Cortex of kidney (tissue), 1 donor: ENCODE measurements at places on chromosomes 4 and X.

- DNase-seq = no peak
These were observed 929 bp downstream of the ZBTB33 start for GRCh38 chrX:120251471-120252011.

- DNase-seq = no peak
These were observed 73.9 kb upstream of the MAP9 start for GRCh38 chr4:155450676-155451075.

GRCh38 chr4:13876131-13876530 lies 248.6 kb upstream of the BOD1L1 start:
- no peak for DNase-seq

GRCh38 chr4:176464748-176465147 lies 145.0 kb downstream of the SPCS3 start:
- DNase-seq = no peak

- DNase-seq = no peak
These were observed 57.8 kb downstream of the DCLK2 start for GRCh38 chr4:150136036-150136435.

GRCh38 chr4:112312610-112313239 lies 15.6 kb downstream of the ALPK1 start:
- no peak for DNase-seq

DNA sequence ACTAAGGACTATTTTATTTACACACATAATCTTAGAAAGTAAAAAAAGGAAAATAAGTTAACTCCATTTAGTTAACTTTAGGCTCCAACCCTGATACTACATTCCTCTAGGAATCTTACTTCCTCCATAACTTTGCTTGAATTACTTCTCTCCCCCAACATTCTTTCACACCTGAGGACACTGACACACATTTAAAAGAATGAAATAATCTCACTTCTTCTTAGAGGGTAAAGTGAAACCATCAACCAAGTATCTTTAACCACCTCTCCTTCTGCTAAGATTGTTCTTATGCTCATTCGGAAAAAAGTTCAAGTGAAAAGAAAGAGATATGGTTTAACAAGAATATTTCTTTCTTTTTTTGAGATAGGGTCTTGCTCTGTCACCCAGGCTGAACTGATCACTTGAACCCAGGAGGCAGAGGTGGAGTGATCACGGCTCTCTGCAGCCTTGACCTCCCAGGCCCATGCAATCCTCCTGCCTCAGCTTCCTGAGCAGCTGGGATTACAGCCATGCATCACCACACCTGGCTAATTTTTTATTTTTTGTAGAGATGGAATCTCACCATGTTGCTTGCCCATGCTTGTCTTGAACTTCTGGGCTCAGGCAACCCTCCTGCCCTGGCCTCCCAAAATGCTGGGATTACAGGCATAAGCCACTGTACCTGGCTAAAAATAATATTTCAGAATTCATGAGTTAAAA lies 28.5 kb downstream of the SLC25A4 start:
- DNase-seq = no peak

DNA sequence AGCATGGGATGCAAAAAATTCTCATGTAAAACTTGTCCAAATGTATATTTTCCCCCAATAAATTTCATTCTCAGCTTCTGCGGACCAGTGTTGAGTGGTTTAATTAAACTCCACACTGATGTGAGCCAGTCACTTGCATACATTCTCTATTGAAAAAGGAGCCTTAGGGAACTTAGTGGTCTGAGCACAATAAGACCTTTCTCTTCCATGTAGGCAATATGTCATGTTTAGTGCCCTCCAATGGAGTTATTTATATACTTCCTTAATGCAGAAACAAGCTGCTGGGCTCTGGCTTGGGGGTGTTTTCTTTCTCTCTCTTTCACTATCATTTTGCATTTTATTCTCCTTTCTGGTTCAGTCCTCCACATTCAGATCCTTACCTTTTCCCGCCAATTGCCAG lies 196.9 kb downstream of the ANAPC10 start:
- no peak for DNase-seq

DNA sequence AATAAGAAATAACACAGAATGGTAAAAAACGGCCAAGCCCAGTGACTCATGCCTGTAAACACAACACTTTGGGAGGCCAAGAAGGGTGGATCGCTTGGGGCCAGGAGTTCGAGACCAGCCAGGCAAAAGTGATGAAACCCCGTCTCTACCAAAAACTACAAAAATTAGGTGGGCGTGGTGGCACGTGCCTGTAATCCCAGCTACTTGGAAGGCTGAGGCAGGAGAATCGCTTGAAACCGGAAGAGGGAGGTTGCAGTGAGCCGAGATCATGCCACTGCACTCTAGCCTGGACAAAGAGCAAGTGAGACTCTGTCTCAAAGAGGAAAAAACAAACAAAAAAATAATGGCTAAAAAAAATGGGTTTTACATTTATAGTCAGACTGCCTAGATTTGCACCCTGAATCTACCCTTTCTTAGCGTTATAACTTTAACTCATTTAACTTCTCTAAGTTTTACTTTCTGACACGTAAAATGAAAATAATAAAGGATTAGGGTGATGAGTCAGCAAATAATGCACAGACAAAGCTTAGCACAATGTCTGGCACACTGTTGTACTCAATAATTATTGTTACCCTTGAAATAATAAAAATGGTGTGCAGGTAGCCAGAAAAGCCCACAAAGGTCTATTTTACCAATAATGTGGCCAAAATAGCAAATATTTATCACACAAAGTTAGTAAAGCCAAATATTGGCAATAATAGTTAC lies 55.0 kb downstream of the ATP11C start:
- no peak for DNase-seq

- no peak for DNase-seq
These were observed 15.3 kb downstream of the ABCD1 start for GRCh38 chrX:153739754-153740486.

DNA sequence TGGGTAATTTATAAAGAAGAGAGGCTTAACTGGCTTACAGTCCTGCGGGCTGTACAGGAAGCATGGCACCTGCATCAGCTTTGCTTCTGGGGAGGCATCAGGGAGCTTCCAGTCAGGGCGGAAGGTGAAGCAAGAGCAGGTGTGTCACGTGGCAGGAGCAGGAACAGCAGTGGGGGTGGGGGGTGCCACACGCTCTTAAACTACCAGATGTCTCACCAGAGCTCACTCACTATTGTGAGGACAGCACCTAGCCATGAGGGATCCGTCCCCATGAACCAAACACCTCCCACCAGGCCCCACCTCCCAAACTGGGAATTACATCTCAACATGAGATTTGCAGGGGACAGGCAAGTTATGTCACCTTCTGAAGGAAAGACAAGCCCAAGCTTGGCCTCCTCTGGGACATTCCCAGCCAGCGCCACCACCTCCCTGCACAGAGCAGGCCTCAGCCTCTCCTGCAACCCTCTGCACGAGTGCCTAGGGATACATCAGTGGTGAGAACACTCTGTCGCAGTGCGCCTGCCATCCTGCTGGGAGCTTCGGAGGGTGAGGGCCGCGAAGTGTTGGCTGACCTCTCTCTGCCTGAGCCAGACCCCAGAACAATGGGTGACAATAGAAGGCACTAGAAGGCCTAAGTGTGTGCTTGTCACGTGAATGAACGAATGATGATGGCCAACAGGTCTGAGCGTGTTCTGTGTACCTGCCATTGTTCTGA lies 244.3 kb downstream of the EVC2 start:
- no peak for DNase-seq

- no peak for DNase-seq
These were observed 58.6 kb downstream of the TAB3 start for GRCh38 chrX:30830326-30830943.

GRCh38 chrX:68238568-68238967 lies 194.7 kb downstream of the OPHN1 start:
- DNase-seq = no peak

- no peak for DNase-seq
These were observed 20.2 kb upstream of the RASGEF1B start for GRCh38 chr4:81491943-81492342.

DNA sequence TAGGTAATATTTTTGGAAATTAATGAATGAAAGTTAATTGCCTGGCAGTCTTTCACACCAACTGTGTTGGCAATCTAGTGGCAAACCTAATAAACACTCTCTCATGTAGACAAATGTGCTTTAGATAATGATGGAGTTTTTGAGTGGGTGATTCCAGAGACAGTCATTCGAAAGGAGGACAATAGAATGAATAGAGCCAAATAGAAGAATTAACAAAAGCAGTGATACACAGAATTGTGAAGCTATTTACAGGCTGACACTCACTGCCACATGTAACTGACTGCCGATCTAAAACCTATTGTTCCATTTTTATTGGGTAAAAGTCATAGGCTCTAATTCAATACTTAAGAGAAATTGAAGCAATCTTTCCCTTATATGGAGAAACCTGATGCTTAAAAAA lies 338.5 kb downstream of the PCDH7 start:
- no peak for DNase-seq

- DNase-seq = no peak
These were observed 8.6 kb upstream of the ZNF157 start for GRCh38 chrX:47361538-47362511.

DNA sequence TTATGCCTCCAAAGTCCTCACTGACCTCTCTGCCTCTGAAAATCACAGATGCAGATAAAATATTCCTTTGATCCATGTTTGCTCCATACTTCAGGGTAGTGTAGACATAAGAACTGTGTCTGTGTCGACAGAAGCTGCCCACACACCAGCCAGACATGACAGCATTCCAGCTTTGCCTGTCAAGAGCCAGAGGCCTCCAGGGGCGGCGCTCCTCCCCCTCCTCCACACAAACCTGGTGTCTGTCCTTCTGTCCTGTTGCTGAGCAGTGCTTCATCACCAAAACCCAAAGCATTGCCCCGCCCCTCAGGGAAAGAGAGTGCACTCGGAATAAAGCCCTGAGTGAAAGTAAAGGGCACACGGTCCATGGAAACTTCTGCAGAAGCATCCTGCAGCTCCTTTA lies 379.4 kb downstream of the FBXW7 start:
- DNase-seq = no peak

GRCh38 chrX:100642290-100642689 lies 1.7 kb upstream of the SRPX2 start:
- DNase-seq = no peak

DNA sequence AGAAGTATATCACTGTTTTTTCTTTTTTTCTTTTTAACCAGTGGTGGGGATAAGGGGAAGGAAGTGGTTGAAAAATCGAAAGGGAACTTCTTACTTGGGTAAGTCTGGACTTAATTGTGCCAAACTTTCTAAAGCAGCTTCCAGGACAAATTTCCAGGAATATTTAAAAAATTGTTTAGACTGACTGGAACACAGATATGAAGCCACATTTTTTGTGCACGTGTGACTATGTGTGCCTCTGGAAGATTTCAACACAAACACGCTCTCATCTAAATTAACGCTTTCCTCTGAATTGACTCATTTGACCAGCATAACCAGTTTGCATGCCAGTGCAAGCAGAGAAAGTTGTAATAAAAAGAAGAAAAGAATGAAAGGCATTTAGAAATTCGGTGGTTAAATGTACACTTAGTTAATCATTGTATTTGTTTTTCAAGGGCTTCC lies 18.8 kb upstream of the YTHDC1 start:
- DNase-seq = no peak

- DNase-seq = no peak
These were observed 537.7 kb downstream of the TRAM1L1 start for GRCh38 chr4:116547632-116548031.

GRCh38 chr4:117577686-117578311 lies 456.5 kb upstream of the NDST3 start:
- DNase-seq = no peak

DNA sequence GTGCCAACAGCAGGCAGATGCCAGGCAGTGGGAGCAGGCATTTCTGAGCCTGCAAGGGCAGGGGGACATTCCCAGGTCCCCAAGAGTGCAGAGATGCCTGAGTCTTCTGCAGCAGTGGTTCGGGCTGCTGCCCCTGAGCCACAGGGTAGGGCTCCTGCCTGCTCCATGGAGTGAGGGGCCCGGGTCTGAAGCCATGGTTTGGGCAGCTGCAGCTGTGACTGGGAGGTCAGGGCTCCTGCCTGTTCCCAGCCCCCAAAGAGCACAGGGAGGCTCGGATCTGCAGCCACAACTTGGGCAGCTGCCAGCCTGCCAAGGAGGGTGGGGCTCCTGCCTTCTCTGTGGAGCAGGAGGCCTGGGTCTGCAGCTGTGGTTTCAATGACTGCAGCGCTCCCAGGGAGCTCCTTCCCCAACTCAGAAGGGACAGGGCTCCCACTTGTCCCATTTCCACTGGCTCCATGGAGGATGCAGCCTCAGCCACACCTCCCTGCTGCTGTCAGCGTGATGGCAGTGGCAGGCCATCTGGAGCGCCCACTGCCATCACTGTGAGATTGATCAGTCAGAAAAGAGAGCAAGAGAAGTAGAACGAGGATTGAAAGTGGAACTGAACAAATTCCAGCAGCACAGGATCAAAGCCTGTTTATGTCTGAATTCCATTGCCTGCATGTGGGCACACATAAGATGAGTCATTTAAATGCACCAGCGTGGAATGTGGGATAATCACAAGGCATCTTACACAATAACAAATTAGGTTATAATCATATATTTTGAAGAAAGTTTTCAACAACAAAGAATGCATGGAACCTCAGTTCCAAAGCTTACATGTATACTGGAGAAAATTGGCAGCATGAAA lies 93.1 kb upstream of the CXorf51A start:
- DNase-seq = peak; percentile 3

DNA sequence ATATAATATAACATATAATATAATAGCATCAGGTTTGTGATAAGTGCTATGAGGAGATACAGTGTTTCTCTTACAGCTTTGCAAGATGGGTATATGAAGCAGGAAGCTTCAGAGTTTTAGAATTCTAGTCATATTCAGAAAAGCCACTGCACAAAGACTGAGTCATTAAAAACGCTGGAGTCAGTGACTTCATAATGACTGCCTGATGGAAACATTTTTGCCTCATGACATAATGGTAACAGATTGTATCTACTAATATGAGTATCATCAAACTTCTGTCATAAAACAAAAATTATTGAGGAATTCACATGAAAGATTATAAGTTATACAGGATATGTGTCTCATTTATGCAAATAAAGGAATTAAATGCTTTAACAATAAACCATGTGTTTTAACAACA lies 46.8 kb downstream of the EPHA5 start:
- no peak for DNase-seq

DNA sequence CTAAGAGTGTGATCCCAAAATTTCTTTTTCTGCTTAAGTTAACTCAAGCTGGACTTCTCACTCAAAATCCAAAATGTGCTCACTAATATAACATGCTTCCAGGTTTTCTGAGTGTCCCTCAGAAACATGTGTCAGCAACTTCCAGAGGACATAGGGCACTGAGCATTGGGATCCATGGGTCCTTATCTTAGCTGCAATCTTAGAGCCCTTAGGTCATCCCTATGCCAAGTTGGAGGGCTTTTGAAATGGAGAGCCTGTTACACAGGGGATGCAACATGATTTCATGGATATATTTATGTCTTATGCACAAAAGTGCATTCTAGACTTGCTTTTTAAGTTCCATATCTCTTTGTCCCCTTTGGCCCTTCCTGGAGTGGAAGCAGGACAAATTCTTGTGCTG lies 11.7 kb upstream of the HCCS start:
- DNase-seq = no peak
